ENCODE measurements at places on chromosomes 11 and 22. TPM values are rescaled to one million over a fixed set of nuclear protein-coding genes. Genes with fewer than 3 reads are reported as not detected.

DNA sequence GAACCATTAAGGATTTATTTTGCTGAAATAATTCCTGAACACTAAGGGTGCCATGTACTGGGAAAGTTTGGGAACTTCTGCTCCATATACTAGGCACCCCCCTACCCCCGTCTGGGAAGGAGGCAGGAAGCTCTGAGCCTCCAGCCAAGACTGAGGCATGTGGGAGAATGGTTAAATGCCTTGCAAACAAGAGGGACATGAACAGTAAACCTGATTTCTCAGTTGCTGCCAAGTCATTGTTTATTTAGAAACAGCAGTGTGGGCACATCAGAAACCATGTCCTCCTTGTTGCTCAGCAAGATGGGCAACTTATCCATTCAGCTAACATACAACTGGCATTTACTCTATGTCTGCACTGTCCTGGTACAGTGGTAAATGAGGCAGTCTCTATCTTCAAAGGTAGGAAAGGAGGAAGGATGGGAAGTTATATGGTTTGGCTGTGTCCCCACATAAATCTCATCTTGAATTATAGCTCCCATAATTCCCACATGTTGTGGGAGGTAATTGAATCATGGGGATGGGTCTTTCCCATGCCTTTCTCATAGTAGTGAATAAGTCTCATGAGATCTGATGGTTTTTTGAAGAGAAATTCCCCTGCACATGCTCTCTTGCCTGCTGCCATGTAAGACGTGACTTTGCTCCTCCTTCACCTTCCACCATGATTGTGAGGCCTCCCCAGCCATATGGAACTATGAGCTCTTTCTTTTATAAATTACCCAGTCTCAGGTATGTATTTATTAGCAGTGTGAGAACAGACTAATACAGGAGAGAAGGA is 459.1 kb downstream of the MIAT start:
- DNase-seq: peak; percentile 51

GRCh38 chr22:50176850-50177536 is 6.5 kb downstream of the PANX2 start:
- no peak for DNase-seq

The C1QTNF5 gene
- 47.6 TPM for total RNA-seq

GRCh38 chr11:70532731-70533130 is 134.4 kb downstream of the CTTN start:
- no peak for DNase-seq

The RCOR2 gene
- total RNA-seq: 0.13 TPM

The SCO2 gene
- total RNA-seq: 3.1 TPM

- no peak for DNase-seq
Measured at GRCh38 chr11:28243581-28243980, 135.4 kb downstream of the METTL15 start.

DNA sequence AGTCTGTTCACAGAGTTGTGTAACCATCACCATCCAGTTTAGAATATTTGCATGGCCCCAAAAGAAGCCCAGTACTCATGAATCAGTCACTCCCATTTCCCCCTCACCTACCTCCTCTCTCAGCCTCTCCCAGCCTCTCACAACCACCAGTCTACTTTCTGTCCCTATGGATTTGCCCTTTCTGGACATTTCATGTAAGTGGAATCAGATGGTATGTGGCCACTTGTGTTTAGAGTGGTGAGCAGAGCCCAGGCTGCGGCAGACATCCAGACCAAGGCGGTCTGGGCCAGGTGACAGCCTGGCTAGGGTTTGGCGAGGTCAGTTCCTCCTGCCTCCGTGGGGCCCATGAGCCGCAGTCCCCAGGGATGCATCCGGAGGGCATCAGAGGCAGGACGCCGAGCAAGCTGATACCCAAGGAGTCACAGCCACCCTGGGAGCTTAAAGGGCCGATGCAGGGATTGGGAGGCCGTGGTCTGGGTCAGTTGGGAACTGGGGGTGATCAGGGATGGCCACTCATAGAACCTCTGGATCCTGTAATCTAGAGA is 53.3 kb upstream of the CLDN5 start:
- no peak for DNase-seq

- no peak for DNase-seq
Measured at GRCh38 chr11:109859045-109859724, 234.0 kb upstream of the ZC3H12C start.

The MRGPRX3 gene
- total RNA-seq: 0.51 TPM
